ENCODE measurements at places on chromosomes 3 and 15.

DNA sequence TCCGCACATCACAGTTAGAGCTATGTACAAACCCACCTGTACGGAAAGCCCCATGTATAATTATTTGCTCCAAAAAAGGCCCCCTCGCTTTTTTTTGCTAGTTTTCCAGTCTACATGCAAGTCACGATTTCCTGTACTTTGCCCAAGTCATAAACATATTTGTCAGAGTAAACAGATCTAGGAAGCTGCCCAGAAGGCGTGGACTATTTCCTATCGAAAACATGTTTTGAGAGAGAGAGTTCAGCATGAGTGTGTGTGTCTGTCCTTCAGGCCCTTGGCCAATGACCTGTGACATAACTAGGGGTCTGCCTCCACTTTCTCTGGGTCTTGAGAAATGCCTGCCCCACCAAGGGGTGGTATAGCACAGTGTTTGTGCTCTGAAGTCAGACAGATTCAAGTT lies 72.7 kb upstream of the HACD2 start:
- DNase-seq, result no peak

- no peak for DNase-seq
These were observed 19.6 kb downstream of the LRRC49 start for GRCh38 chr15:70912187-70912586.

GRCh38 chr15:63972801-63973200 lies 73.5 kb downstream of the DAPK2 start:
- DNase-seq, result no peak

- DNase-seq, result no peak
These were observed 5.7 kb downstream of the DNAH12 start for GRCh38 chr3:57538465-57538864.

- DNase-seq, result no peak
These were observed 15.1 kb downstream of the PLSCR5 start for GRCh38 chr3:146589899-146590508.

DNA sequence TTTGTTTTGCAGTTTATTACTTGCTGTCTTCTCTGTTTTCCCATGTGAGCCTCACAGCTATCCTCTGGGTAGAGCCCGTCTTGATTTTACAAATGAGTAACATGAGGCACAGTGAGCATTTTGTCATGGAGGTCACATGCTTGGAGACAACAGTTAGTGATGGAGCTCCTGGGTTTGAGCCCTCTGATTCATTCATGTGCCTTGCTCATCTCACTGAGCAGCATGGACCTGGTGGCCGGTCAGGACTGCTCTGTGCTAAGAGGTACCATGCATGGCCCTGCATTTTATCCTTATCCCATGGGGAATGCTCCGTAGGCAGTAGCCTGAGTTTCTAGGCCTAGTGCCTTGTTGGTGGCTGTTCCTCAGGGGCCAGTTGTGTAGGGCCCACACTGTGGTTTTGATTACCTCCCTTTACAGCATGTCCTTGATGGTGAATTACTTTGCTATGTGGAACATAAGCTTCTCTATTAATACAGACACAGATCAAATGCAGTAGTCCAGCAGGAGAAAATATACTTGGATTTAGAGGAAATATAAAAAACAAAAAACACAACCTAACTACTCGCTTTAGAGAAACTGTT lies 35.6 kb downstream of the MAP2K5 start:
- no peak for DNase-seq

GRCh38 chr3:106013971-106014370 lies 145.2 kb upstream of the CBLB start:
- no peak for DNase-seq

- DNase-seq, result no peak
These were observed 63.7 kb upstream of the SMAD6 start for GRCh38 chr15:66638377-66638776.

GRCh38 chr3:178949896-178950295 lies 121.7 kb downstream of the ZMAT3 start:
- DNase-seq, result no peak

DNA sequence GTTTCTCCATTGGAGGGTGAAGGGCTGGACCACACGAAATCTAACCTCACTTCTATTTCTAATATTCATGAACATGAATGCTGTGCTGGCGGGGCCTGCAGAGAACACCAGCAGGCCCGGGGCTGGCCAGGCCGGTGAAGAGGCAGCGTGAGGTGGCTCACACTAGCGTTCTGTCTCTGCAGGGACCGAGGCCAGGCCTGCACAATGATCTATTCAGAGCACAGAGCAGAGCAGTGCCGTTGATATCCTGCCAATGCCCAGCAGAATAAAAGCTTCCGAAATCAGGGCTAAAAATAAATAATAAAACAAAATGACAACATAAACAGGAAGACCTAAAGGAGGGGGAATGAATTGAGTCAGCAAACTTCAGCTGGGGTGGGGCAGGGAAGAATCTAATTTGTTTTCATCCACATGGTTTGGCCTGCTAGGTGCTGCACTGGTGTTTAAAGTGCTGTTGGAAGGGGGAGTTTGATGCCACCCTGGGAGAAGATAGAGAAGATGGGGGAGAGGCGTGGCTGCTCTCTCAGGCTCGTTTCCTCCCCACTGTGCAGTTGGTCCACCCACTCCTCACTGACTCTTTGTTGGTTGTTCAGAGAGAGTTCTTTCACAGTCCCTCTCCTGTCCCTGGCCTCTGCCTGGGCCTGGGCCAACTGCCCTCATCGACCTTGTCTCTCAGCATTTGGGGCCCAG lies 837.1 kb downstream of the AGBL1 start:
- no peak for DNase-seq
